ENCODE measurements at places on chromosomes 3 and 15.

DNA sequence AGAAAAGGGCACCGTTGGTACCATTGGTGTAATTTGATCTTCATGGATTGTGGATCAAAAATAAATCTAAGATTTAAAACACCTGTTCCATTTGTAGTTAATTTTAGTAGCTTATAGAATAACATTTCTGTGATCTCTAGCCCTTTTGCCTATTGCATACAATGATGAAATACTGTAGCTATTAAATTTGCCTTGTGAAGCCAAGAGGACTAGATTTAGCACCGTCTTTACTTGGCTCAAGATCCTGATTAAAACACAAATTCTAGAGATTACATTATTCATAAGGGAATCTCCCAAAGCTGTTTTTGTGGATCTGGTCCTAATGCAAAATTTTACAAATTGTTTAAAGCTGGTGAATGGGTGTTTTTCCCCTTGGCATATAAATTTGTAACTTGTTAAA is 8.2 kb downstream of the TBC1D23 start:
- H3K4me3 ChIP-seq: no peak overlapping the region
- no peaks in the 10 kb centered on the region for H3K27me3 ChIP-seq
- H3K27ac ChIP-seq: no peak overlapping the region

DNA sequence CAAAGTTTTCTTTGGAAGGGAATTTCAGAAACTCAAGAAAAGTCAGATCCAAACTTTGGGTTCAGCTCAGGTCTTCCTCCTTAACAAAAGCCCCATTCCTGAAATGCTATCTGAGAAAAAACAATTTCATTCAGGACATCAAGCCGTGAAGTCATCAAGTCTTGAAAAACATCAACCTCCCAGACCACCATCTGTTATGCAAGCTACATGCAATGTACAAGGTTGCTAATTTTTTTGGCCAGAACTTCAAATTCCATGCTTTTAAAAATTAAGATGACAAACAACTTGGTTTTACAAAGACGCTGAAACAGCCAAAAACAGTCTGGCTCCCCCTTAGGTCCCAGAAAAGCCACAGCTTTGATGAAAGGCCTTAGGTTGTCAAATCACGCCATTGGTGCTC is 53.9 kb upstream of the WNT5A start:
- H3K27me3 ChIP-seq: no peaks in the 10 kb centered on the region
- no peaks in the 10 kb centered on the region for H3K4me1 ChIP-seq
- no peak overlapping the region for H3K27ac ChIP-seq
- no peak overlapping the region for H3K4me3 ChIP-seq
- H3K36me3 ChIP-seq: no peaks in the 10 kb centered on the region

DNA sequence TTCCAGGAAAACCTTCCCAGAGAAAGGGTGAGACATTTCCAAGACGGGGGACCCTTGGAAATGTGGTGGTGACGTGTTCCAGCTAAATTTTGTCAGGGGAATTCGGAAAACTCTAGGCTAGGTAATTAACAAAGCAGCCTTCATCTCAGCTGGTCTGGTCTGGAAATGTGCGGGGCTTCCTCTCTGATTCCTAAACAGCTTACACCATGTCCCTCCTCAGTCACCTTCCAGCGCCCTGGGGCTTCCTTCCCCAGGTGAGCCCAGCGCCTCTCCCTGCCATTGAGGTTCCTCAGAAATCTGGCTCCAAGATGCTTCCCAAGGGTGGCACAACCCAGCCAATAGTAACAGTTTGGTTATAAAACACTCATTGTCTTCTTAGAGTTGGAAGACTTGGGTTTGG is 571 bp downstream of the ACAD9 start:
- peak overlapping the region; percentile 94 for H3K27ac ChIP-seq
- peaks cover 3% of the 10 kb centered on the region for H3K36me3 ChIP-seq
- no peak for DNase-seq
- H3K4me1 ChIP-seq: peaks cover 15% of the 10 kb centered on the region
- no peaks in the 10 kb centered on the region for H3K27me3 ChIP-seq

GRCh38 chr3:61227799-61228198 is 23.5 kb downstream of the FHIT start:
- no peak for DNase-seq
- no peak overlapping the region for H3K27ac ChIP-seq
- no peaks in the 10 kb centered on the region for H3K36me3 ChIP-seq
- H3K4me3 ChIP-seq: no peak overlapping the region

GRCh38 chr3:42705962-42706585 is 3.5 kb upstream of the HHATL start:
- no peaks in the 10 kb centered on the region for H3K36me3 ChIP-seq
- no peak for DNase-seq
- H3K27ac ChIP-seq: no peak overlapping the region
- H3K4me1 ChIP-seq: no peaks in the 10 kb centered on the region
- no peak overlapping the region for H3K4me3 ChIP-seq

- H3K36me3 ChIP-seq: no peaks in the 10 kb centered on the region
- no peaks in the 10 kb centered on the region for H3K4me1 ChIP-seq
- peak overlapping the region; percentile 38 for H3K27ac ChIP-seq
- peak; percentile 64 for DNase-seq
- H3K27me3 ChIP-seq: no peaks in the 10 kb centered on the region
- H3K4me3 ChIP-seq: no peak overlapping the region
Measured at GRCh38 chr3:125647318-125648014, 52.2 kb upstream of the OSBPL11 start.

- H3K4me3 ChIP-seq: no peak overlapping the region
- peak overlapping the region; percentile 4 for H3K27ac ChIP-seq
- peaks cover 46% of the 10 kb centered on the region for H3K4me1 ChIP-seq
- no peaks in the 10 kb centered on the region for H3K27me3 ChIP-seq
Measured at GRCh38 chr3:188279502-188280335, 125.8 kb downstream of the LPP start.

Measured in transverse colon (tissue), 4 donors.